ENCODE measurements at places on chromosomes 13 and 19.

- DNase-seq = no peak
These were observed 943 bp downstream of the ZNF302 start for GRCh38 chr19:34678421-34678820.

DNA sequence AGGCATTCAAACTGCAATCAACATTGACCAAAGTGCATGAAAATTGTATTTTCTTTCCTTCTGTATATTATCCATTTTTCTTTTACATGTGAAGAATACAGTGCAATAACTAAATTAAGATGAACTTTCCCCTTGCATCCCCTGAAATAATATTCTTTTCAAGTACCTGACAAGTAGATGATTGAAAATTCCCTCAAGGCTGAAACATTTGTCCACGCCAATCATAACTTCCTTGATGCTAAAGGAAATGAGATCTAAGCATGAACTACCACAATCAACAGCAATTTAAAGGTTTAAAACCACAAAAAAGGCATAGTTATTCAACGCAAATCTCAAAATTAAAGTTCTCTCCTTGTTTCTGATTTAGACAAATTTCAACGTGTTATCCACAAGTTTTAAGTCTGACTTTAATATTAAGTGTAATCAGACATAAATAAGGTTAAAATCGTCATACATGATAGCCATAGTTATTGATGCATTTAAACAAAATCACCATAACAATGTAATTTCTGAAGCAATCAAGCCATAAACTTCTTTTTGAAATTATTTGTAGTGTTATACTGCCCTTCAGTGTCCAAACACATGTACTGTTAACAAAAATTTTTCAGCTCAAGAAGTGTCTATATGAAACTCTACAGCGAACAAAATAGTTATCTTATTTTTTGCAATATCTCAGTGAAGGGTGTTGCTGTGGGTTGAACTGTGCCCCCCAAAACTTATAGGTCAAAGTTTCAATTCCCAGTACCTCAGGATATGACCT lies 169.5 kb downstream of the DCLK1 start:
- DNase-seq = no peak

- no peak for DNase-seq
These were observed 27.0 kb downstream of the ARID3A start for GRCh38 chr19:952680-953444.

DNA sequence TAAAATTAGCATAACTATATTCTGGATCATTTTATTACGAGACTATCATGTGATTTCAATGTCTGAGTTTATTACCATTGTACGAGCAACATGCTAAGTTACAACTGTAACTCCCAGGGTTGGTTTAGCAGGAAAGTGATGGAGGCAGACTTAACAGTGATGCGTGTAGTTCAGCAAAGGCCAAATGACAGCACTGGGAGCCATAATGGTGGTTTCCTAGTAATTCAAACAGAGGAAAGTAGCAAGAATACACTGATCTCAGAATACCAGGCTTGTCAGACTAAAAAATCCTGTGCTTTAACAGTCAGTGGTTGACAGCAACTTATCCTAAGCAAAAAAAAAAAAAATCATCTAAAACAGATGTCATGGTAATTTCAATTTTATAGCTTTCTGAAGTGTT lies 229.6 kb downstream of the KLF12 start:
- DNase-seq = no peak

DNA sequence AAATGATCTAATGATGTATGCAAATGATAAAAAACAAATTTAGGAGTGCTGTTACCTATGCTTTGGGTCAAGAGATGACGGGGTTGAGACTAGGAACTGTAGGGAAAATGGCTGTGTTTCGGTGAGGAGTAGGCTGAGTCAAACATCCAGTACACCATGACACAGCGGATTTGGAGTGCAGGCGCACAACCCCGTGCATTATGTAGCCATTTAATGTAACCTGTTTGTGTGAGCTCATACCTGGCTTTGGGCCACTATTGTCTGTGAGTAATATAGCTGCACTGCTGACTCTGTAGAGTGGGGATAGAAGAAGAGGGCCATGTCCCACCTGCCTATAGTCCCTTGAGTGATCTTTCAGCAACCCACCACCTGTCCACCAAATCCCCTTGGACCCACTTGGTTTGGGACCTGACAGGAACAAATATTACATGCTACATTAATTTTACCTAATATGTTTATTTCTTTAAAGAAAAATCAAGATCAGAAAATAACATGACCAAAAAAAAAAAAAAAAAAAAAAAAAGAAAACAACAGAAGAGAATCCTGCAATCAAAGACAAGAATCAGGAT lies 95.5 kb upstream of the KLHL1 start:
- no peak for DNase-seq

- DNase-seq = no peak
These were observed 8.1 kb downstream of the MRPL4 start for GRCh38 chr19:10260141-10260584.

DNA sequence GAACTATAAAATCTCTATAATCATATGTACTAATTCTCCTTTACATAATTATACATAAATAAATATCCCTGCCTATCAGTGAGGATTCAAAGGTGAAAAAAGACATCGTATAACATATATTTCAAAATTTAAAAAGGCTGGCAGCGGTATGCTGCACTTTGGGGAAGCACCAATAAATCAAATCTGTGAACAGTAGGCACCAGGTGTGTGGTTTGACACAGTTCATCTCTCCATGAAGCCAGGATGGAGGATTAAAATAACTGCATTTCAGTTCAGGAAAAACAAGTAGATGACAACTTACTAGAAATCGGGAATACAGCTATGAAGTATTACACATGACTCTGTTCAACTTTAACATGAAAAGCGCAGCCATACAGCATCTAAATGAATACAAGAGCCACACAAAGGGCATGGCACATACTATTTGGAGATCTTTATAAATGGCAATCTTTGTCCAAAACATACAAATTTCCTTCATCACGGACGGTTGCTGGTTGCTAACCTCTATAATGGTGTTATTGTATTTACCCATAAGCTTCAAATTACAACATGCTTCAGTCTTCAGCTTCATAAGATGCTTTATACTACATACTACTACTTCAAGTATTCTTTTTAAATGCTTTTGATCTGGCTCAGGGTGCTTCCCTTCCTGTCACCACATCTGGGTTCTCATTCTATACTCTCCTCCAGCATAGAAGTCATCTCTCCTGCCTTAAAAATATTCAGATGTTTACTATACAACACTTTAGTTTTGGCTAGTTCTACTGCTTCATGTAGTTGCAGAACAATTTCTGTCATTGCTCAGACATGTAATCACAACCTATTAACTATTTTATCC lies 128.7 kb downstream of the KLF12 start:
- DNase-seq = no peak
